Renal cortex interstitium (tissue), 15 donors: ENCODE measurements at places on chromosomes 7 and 10. TPM values are rescaled to one million over a fixed set of nuclear protein-coding genes. Genes with fewer than 3 reads are reported as not detected.

TBL2 gene
- 41.1 TPM for polyA plus RNA-seq

RNF32 gene
- polyA plus RNA-seq = 3.7 TPM

GRCh38 chr7:88002617-88003016 lies 68.6 kb downstream of the ADAM22 start:
- DNase-seq = no peak

GRCh38 chr7:10312942-10313341 lies 660.7 kb upstream of the PHF14 start:
- no peak for DNase-seq

TMEM254 gene
- polyA plus RNA-seq = 63.5 TPM

ATOH7 gene
- 2.0 TPM for polyA plus RNA-seq

DNA sequence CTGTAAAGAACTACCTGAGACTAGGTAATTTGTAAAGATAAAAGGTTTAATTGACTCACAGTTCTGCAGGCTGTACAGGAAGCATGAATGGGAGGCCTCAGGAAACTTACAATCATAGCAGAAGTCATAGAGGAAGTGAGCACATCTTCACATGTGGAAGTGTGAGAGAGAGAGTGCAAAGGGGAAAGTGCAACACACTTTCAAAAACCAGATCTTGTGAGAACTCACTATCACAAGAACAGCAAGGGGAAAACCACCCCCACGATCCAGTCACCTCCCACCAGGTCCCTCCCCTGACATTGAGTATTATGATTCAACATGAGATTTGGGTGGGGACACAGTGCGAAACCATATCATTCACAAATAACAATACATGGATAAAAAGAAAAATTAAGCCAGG lies 24.5 kb downstream of the AVL9 start:
- no peak for DNase-seq

DNA sequence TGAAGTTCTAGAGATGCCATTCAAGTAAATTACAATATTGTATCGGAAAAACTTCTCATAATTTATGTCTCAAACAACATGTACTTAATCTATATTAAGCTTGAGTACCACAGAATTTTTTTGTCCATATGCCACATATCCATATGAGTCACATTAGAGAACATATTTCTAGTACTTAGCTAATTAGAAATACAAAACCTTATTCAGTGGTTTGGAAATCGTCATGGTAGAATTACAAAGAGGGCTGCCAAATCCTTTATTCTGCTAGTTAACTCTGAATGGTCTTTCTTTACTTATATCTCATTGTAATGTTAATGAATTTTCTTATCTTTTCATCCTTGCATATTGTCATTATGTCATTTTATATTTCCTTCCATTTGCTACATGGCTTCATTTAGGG lies 9.0 kb upstream of the VIM start:
- DNase-seq = no peak

- DNase-seq = no peak
Observed at GRCh38 chr10:49361178-49361554, 34.7 kb downstream of the DRGX start.

DNA sequence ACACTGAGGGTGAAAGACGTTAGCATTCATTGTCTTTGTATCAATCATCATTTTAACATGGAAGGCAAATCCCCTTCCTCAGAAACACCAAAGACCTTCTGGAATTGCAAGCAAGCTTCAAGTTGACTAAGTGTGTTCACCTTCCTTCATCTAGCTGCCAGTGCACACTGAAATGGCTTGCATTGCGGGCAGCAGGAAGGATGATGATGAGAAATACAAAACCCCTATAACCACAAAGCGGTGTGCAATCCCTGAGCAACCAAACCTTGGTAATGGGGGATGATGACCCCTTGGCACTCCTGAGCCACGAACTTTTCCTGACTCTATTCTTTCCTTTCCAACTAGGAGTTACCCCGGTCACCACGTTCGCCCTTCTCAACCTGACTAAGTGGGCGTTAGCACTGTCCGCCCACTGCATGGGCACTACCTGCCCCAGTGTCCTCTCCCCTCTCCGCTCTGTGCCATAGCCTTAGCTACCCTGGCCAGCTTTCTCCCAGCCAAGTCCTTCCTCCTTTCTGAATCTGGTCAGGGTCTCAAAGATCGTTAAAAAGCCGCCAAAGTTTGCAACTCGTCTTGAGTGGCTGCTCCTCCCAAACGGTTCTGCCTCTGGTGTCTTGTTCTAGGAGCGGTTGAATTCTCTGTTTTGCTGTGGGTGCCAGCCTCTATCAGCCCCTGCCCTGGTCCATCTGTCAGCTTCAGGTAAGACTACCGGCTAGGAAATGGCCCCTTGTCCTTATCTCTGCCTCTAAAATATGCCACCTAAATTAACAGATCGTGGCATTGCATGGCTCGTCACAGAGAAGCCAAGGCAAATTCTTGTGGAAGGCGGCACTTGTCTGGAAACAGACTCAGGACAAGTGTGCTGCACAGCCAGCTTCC lies 586 bp upstream of the AOC1 start:
- DNase-seq = no peak

DNA sequence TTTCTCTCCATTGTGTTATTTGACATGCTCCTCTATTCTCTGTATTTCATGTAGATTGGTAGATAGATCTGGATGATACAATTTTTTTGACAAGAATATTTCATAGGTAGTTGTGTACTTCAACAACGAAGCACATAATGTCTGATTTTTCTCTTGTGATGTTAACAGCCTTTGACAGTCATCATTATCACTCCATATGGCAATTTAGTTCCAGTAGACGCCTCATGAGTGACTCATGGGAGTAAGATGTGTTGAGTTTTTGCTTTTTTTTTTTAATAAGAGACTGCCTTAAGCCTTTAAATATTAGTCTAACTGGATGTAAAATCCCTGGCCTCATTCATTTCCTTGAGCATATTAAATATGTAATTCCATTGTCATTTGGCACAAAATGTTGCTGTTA lies 123.5 kb upstream of the ZNF32 start:
- DNase-seq = no peak

GRCh38 chr7:157436763-157437480 lies 100.1 kb downstream of the DNAJB6 start:
- DNase-seq = no peak

LIPM gene
- polyA plus RNA-seq = not detected

GRCh38 chr10:11616021-11616420 lies 4.6 kb upstream of the USP6NL start:
- no peak for DNase-seq
